Muscle of arm (tissue), 14 donors: ENCODE measurements at places on chromosomes 13 and 19.

- DNase-seq, result no peak
These were observed 100.5 kb downstream of the FLT1 start for GRCh38 chr13:28394422-28394821.

DNA sequence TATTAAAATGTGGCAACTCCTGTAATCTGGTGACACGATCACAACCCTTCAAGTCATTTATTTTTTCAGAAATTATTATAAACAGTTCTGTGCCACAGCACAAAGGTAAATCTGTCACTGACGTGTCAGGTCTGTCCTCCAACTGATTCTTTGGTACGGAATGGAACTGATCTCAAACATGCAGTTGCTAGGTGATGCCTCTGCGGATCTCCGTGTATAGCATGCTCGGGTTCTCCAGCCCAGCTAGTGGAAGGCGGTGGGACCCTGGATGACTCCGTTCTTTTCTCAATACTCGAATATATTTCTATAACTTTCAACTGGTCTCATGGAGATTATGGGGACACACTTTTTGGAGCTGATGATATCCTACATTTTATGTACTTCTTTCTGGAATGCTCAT is 11.0 kb downstream of the RANBP3 start:
- DNase-seq, result no peak

- DNase-seq, result no peak
These were observed 5.7 kb downstream of the R3HDM4 start for GRCh38 chr19:907183-907853.

GRCh38 chr13:98810746-98811145 is 58.3 kb upstream of the SLC15A1 start:
- DNase-seq, result no peak

DNA sequence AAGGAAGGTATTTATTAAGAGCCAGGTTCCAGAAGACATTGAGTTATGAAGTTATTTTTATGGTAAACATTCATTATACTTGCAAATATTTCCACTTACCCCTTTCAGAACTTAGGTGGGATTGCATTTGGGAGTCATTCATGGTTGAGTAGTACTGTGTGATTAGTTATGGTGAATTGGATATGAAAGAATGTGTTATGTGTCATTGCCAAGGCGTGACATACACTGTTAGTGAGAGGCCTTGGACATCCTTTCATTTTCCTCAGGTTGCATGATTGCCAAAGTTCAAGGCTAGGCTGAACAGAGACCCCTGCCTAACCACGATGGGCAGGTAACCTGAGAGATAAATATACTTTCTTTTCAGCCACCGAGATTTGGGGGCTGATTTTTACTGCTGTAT is 40.9 kb upstream of the MYO16 start:
- no peak for DNase-seq
